ENCODE measurements at places on chromosomes 1 and 21.

DNA sequence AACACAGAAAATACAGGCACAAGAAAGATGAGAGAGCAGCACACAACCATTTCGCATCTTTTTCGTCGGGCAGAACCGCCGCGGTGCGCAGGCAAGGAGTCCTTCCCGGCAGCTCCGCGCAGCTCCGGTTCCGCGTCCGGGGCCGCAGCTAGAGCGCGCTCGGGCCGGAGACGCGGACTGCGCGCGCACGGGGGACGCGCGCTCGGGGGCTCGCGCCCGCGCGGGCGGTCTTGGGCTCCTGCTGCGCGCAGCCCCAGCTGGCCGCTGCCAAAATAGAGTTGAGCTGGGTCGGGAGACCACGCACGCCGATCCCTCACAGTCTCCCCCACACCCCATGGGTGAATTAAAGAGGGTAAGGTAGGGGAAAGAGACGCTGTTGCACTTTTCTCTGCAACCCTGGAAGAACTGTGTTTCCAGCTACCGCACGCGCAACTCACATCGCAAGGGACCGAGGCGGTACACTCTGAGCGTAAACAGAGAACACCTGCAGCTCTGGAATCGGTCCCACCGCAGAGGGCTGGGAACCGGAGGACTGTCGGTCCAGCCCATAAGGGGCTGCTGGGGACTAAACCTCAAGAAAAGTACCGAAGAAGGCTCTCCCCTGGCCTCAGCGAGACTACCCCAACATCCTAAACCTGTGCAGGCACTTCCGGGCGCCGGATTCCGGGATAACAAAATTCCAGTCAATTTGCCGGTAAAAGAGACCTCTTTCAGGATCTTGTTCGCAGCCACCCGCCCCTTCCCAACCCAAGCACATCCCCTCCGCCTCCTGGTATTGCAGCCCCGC lies 1.7 kb downstream of the NR5A2 start:
- DNase-seq: peak; percentile 54

DNA sequence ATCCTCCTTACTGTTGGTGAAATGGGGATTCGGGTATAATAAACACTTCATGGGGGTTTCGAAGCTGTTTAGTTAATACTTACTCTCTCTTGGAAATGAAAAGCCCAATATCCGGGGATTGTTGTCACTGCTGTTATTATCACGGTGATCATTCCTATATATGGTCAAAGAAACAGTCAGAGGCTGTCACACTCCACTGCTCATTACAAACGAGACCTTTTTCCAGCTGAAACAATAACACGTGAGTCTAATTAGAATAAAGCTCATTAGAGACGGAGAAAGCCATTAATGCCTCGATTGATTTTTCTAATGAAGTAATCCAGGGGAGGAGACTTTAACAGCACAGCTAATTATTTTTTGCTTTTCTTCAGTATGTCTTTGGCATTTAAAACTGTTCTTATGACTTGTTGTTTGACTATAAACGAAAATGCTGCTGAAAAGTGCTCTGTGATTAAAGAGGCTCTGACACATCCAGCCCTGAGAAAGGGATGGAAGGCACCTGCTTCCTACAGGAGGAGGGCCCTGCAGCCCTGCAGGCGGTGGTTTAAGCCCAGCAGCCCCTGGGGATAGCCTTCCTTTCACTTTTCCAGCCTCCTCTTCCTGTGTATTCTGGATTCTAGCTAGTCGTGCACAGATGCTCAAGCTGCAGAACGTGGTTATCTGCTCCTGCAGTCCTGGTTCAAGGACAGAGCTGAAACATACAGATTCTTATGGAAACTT lies 143.6 kb downstream of the EDEM3 start:
- peak; percentile 74 for DNase-seq

DNA sequence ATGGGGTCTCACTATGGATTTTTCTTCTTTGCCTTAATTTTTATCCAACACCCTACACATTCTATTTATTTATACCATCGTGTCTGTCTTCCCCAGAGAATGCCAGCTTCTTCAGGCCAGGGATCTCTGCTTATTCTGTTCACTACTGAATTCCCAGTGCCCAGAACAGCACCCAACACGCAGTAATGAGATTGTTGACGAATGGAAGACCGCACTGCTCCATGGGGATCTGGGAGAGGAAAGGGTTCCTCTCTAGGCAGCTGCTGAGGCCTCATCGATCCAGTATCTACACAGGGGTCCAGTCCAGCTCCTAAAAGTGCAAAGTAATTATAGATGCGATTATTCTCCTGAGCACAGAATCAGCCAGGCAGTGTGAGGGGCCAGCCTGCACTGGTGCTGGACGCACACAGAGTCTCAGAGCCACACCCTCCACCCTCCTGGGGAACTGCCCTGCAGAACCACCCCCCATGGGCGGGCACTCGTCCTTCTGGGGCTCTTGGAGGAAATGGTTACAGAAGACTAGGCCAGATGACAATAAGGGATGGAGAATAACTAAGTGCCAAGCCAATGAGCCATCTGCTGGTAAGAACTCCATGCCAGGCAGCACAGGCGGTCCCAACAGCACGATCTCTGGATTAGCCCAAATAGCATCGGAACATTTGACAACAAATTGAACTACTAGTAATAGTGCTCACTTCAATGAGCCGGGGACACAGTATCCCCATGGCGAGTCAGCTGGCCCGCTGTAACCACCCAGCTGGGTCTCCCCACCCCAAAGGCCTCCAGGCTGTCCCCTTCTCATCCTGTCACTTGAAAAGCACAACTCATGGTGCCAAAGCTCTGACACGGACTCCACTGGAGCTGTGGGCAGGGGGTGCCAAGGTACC lies 1.7 kb upstream of the PDE9A start:
- no peak for DNase-seq

GRCh38 chr1:112716133-112716720 lies 1.1 kb upstream of the PPM1J start:
- DNase-seq: peak; percentile 79

GRCh38 chr1:21176586-21177555 lies at the start of gene EIF4G3:
TSS of gene EIF4G3 (minus strand) at chr1:21176897. CDS start at chr1:21002742, 174,155 bp downstream.
- DNase-seq: peak; percentile 98

GRCh38 chr1:100423832-100424337 lies 71.6 kb downstream of the CDC14A start:
- DNase-seq: no peak

DNA sequence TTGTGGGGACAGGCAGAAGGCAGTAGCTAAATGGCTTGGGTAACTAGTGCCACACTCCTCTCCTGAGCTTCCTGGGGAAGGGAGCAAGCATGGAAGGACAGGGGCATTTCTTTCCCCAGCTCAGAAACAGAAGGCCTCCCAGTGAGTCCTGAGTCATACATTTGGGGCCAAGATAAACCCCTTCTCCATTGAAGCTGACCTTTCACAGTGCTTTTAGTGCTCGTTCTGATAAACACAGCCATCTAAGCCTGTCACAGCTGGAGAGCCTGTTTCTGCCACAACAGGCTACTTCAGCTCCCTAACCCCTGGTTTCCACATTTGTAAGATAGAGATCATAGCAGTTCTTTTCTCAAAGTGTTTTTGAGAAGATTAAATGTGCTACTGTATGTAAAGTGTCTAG lies 374.0 kb downstream of the LMX1A start:
- no peak for DNase-seq

Measured in NCI-H1105 (cell line).